ENCODE measurements at places on chromosomes 2 and 18.

GRCh38 chr2:203973676-203974075 lies 37.1 kb downstream of the ICOS start:
- no peak for DNase-seq

DNA sequence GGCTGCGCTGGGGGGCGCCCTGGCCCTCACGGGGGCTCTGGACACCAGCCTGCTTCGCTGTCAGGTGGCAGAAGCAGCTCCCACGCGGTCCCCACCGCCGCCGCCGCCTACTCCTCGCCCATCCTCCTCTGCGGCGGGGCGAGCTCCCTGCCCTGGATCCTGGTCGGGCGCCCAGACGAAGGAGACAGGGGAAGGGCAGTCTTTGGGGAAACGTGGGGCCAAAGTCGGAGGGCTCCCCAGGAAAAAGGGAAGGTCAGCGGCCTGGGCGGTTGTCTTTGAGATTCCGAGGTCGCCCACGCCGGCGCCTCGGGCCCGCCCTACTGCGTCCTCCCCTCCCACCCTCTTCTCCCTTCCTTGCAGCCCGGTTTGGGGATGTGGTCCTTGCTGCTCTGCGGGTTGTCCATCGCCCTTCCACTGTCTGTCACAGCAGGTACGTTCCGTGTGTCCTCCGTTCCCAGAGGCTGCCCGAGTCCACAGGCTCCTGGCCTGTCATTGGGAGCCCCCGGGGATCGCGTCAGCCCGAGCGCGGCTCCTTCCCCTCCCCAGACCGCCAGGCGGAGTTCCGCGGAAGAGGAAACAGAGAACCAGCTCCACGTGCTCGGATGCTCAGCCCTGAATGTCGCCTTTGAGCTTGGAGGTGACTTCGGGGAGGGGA lies 800 bp downstream of the IL1RL2 start:
- DNase-seq = no peak

GRCh38 chr2:216887138-216887537 lies 27.3 kb upstream of the TNP1 start:
- no peak for DNase-seq

DNA sequence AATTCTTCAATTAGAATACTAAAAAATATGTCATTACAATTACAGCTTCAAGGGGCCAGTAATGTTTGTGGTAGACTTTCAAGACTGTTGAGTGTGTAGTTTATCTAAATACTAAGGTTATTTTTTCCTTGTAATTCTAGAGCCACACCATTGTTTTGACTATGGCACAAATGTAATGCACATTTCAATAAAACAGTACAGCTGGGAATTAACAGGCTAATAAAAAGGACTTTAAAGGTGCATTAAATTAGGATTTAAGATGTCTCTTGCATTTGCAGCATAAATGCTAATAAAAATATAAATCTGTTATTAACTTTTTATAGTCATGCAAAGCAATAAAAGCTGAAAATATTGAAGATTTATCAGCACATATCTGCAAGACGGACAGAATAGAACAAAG lies 344.8 kb downstream of the ERBB4 start:
- no peak for DNase-seq

DNA sequence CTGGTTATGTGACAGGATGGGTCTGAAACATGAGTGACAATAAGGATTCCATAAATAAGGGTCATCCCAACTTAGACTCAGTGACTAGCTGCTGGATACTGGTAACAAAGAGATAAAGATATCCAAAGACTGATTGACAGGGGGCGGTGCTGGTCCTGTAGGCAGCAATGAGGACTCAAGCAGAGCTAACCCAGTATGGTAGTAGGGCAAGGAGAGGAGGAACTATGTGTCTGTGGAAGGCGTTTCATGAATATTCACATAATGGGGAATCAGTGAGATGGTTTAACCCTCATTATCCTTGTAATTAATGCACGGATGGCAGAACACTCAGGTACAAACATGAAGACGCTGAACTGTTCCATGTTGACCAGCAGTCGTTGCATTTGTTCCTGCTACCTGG lies 102.5 kb upstream of the EML6 start:
- DNase-seq = no peak

GRCh38 chr2:81225756-81226155 lies 921.2 kb upstream of the LRRTM1 start:
- DNase-seq = no peak

All from NCI-H526 (cell line).